ENCODE measurements at places on chromosomes 2 and 18. TPM values are rescaled to one million over a fixed set of nuclear protein-coding genes. Genes with fewer than 3 reads are reported as not detected.

DSEL gene
- total RNA-seq, result 0.09 TPM

KCNG2 gene
- total RNA-seq, result not detected

ASXL3 gene
- not detected for total RNA-seq

MARCO gene
- total RNA-seq, result not detected

CRYGC gene
- total RNA-seq, result not detected

BMP10 gene
- not detected for total RNA-seq

GPR55 gene
- total RNA-seq, result 5.0 TPM

PDCL3 gene
- total RNA-seq, result 35.7 TPM

ELP2 gene
- 98.8 TPM for total RNA-seq

- no peak overlapping the region for H3K27ac ChIP-seq
- H3K36me3 ChIP-seq, result no peaks in the 10 kb centered on the region
- no peak overlapping the region for H3K4me3 ChIP-seq
Observed at GRCh38 chr2:182165202-182165601, 179.5 kb downstream of the PPP1R1C start.

DNA sequence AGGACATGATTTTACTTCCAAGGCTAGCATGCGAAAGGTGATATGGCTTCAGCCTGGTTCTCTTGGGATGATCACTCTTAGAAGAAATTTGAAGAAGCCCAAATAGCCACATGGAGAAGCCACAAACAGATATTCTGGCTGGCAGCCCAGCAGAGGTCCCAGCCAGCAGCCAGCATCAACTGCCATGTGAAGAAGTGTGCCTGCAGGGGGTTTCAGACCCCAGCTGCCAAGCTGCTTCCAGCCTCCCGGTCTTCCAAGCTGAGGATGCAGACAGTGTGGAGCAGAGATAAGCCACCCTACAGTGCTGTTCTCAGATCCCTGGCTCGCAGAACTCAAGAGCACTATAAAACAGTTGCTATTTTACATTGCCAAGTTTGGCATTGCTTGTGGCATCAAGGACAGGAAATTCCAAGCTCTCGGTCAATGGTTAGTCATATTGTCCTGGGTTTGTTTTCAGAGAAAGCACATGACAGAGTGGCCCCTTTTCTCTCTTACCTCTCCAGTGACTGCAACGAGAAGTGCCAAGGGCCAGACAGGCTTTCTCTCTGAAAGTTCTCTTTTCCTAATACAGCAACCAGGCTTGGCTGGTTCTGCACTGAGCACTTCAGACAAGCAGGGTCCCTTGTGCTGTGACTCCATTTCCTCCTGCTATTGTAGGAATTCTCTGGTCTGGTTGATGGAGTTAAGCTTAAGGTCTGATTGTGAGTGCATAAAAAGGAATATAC is 223.7 kb downstream of the ANKRD30B start:
- H3K4me3 ChIP-seq, result no peak overlapping the region
- DNase-seq, result no peak
- no peaks in the 10 kb centered on the region for H3K4me1 ChIP-seq
- H3K36me3 ChIP-seq, result no peaks in the 10 kb centered on the region

DNA sequence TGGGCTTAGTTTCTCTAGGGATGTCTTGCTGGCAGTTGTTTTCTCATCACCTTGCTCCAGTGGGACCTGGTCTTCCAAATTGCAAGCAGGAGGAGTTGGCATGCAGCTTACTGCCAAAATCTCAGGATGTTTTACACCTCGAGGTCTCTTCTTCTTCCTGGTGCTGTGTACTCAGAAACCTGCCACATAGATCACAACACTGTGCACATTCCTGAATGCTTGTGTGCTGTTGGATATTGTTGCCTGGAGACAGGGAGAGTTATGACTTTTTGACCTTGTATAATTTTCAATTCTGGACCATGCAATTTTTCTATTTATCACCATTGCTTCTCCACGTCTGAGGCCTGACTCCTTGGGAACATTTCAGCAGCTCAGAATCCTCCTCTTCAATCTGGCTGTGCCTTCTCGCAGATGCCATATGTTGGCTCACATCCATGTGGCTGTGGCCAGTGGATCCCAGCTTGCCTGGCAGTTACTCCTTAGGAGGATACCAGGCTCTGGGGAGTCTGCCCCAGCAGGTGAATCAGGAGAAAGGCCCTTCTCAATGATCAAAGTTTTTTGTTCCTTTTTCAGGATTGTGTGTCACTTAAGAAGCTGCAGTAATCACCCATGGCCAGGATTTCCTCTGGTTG is 489.3 kb downstream of the TSN start:
- no peak overlapping the region for H3K27ac ChIP-seq
- H3K36me3 ChIP-seq, result no peaks in the 10 kb centered on the region
- no peak for DNase-seq
- peaks cover 2% of the 10 kb centered on the region for H3K27me3 ChIP-seq

DNA sequence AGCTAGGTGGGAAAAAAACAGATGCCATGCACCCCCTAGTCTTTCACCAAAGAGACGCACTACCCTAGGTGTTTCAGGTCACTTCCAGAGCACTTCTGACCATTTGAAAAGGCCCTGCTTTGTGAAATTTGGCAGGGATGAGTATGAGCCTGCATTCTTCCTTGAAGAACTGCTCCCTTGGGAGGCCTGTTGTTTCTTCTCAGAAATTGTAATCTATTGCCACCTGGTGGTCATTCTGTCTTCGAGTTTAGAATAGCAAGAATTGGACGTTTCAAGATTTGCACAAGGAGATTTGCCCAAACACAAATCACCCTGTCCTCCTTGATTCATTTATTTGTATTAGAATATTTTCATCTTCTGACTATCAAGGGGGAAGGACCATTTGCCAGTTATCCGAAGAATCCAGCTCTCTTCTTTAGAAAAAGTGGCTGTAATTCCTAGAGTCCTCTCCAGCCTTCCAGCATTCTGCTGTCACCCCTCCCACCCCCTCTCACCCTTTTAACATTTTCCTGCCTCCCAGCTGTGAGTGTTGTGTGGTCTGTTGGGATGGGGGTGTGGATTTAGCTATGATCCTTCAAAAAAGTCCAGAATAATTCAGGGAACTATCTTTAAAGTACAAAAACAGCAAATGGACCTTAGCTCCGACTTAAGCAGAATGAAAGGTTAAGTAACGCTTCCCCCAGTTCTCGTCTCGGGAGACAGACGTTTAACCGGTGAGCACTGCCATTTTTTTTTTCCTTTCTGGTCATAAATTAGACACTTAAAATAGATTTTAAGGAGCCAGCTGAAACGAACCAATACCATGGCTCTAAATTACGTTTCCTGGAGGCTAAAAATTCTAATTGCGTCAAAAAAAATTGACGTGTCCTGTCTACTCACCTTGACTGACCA is 3.7 kb upstream of the GAD1 start:
- H3K4me1 ChIP-seq, result peaks cover 26% of the 10 kb centered on the region
- no peak overlapping the region for H3K4me3 ChIP-seq
- no peak for DNase-seq
- H3K27me3 ChIP-seq, result peaks cover 51% of the 10 kb centered on the region
- no peak overlapping the region for H3K27ac ChIP-seq

- H3K36me3 ChIP-seq, result peaks cover 16% of the 10 kb centered on the region
- no peak overlapping the region for H3K27ac ChIP-seq
- H3K4me1 ChIP-seq, result peaks cover 16% of the 10 kb centered on the region
- DNase-seq, result peak; percentile 8
- H3K27me3 ChIP-seq, result no peaks in the 10 kb centered on the region
- H3K4me3 ChIP-seq, result no peak overlapping the region
Observed at GRCh38 chr2:105070010-105070865, 32.4 kb downstream of the MRPS9 start.

DNA sequence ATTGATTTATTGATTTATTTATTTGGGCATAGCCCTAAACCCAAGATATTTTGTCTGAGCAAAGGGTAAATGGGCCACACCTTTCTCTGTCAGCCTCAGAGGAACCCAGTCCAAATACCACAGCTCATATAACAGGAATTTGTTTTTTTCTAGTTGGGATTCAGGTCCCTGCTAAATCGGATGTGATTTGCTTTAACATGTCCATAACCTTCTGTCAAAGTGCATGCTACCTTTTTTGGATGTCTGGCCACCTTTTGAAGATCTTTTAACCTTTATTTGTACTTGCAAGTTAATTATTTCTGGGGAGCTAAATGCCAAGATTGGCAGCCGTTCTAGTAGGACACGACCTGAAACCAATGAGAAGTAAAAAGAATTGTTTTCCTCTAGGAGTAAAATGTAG is 303.2 kb upstream of the UBE2E3 start:
- no peaks in the 10 kb centered on the region for H3K4me1 ChIP-seq
- peaks cover 14% of the 10 kb centered on the region for H3K27me3 ChIP-seq

DNA sequence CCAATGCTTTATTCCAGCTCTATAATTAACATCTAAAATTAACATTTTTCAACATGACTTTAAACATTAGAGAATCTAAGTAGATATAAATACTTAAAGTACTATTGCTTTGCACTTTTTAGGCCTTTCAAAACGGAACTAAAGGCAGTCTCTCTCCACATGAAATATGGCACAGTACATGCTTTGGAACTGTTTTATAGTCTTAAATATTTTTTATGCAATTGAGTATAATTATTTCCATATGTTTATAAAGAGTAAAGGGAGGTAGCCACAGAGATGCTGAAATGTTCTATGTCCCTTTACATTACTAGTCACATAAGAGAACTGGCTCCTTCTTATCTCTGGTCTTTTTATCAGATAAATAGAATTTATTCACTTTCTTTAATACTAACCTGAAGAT is 674.0 kb downstream of the PLCL1 start:
- DNase-seq, result no peak
- no peak overlapping the region for H3K4me3 ChIP-seq
- no peaks in the 10 kb centered on the region for H3K36me3 ChIP-seq
- no peaks in the 10 kb centered on the region for H3K27me3 ChIP-seq

- H3K27ac ChIP-seq, result no peak overlapping the region
- no peaks in the 10 kb centered on the region for H3K36me3 ChIP-seq
- H3K27me3 ChIP-seq, result no peaks in the 10 kb centered on the region
- no peak overlapping the region for H3K4me3 ChIP-seq
Observed at GRCh38 chr18:46402396-46402795, 254.6 kb downstream of the LOXHD1 start.

- H3K27me3 ChIP-seq, result no peaks in the 10 kb centered on the region
- peaks cover 34% of the 10 kb centered on the region for H3K36me3 ChIP-seq
- H3K4me1 ChIP-seq, result no peaks in the 10 kb centered on the region
- no peak for DNase-seq
Observed at GRCh38 chr2:232831496-232831895, 38.6 kb upstream of the SNORC start.

DNA sequence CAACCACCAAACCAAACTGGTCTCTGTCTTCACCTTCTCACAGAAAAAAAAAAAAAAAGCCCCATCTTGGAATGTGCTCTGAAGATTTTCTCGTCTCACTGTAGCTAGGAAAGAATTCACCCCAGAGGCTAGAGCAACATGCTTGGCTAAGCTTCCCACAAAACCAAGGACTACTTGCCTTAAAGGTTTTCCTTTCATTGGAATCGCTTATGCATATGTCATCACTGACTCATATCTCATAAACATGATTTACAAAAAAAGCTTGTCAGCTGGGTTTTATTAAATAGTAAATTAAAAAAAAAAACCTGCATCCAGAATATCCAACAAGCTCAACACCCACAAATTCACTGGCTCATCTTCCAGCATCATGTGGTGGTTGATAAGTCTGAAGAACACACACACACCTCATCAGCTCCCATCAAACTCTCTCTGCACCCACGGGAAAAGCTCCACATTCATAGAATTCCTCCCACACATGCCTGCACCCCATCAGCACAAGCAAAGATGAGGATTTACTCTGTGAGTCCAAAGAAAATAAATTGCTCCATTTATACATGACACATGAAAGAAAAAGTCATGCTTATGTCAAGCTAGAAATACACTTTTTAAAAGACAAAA is 182.0 kb upstream of the TRIB2 start:
- H3K4me3 ChIP-seq, result no peak overlapping the region
- no peak overlapping the region for H3K27ac ChIP-seq
- peaks cover 18% of the 10 kb centered on the region for H3K4me1 ChIP-seq
- no peaks in the 10 kb centered on the region for H3K36me3 ChIP-seq
- DNase-seq, result no peak
- no peaks in the 10 kb centered on the region for H3K27me3 ChIP-seq

GRCh38 chr2:173048897-173049661 is 26.6 kb upstream of the MAP3K20 start:
- H3K4me3 ChIP-seq, result no peak overlapping the region
- H3K4me1 ChIP-seq, result peaks cover 10% of the 10 kb centered on the region
- peaks cover 7% of the 10 kb centered on the region for H3K27me3 ChIP-seq
- H3K36me3 ChIP-seq, result no peaks in the 10 kb centered on the region

GRCh38 chr2:144239306-144239705 is 280.6 kb downstream of the ZEB2 start:
- H3K27ac ChIP-seq, result peak overlapping the region; percentile 49
- no peak overlapping the region for H3K4me3 ChIP-seq
- peaks cover 13% of the 10 kb centered on the region for H3K36me3 ChIP-seq

DNA sequence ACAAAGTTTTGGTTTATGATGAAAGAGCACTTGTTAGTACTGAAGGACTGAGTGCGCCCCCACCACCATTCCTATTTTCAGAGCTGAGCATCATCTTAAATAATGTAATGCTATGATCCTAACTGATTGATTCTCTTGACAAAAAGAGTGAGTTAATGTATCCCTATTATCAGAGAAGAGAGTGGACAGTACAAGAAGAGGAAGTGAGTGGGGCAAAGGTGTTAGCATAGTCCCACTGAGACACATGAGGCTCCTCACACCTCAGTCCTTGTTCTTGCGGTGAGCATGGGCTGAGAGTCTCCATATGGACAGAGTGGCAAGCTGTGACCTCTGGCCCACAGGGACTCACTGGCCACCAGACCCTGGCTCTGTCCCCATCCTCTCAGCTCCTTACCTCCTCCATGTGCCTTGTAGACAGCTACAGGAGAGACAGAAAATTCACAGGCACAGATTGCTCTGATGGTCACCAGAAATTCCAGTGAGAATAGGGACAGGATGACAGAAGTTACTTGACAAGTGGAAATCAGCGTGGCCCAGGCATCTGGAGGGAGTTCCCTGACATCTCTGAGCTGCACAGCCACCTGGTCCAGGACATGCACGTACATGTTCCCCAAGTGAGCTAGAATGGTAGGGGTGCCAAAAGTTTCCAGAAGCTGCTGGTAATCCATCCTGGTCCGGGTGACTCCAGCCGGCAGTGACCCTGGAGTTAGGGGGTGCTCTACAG is 32.6 kb downstream of the NAPG start:
- no peaks in the 10 kb centered on the region for H3K27me3 ChIP-seq
- peak overlapping the region; percentile 20 for H3K27ac ChIP-seq
- no peak for DNase-seq
- H3K4me1 ChIP-seq, result peaks cover 6% of the 10 kb centered on the region
- no peak overlapping the region for H3K4me3 ChIP-seq
